ENCODE measurements at places on chromosomes 7 and 10. TPM values are rescaled to one million over a fixed set of nuclear protein-coding genes. Genes with fewer than 3 reads are reported as not detected.

Gene SFTPD
- 0.91 TPM for polyA plus RNA-seq

Gene ELFN1
- 6.7 TPM for polyA plus RNA-seq

Gene GSTO2
- 0.33 TPM for polyA plus RNA-seq

Gene GHRHR
- 0.99 TPM for polyA plus RNA-seq

Gene OR2A5
- 0.01 TPM for polyA plus RNA-seq

Gene COL1A2
- 5,236 TPM for polyA plus RNA-seq

Gene NKX1-2
- polyA plus RNA-seq, result not detected

Gene WDR11
- polyA plus RNA-seq, result 28.4 TPM

Gene CCL26
- 1.2 TPM for polyA plus RNA-seq

Gene CFTR
- polyA plus RNA-seq, result 0.37 TPM

Gene SNX10
- 1.6 TPM for polyA plus RNA-seq

Gene NANOS1
- polyA plus RNA-seq, result 10.0 TPM

Gene MYH16
- 0.45 TPM for polyA plus RNA-seq

Gene PRLHR
- not detected for polyA plus RNA-seq

Gene ZNF518A
- polyA plus RNA-seq, result 14.3 TPM

Gene HOXA4
- 24.8 TPM for polyA plus RNA-seq

Gene SHLD2
- 17.0 TPM for polyA plus RNA-seq

Gene CFAP43
- polyA plus RNA-seq, result 0.16 TPM

Gene ASB10
- 1.6 TPM for polyA plus RNA-seq

Gene TRPV5
- polyA plus RNA-seq, result not detected

Measured in muscle of leg (tissue), 16 donors.